ENCODE measurements at places on chromosomes 3 and 15.

- no peak for DNase-seq
These were observed 91.3 kb downstream of the SUCNR1 start for GRCh38 chr3:151964743-151965142.

GRCh38 chr3:37531066-37531720 is 330.5 kb upstream of the CTDSPL start:
- no peak for DNase-seq

GRCh38 chr3:122030381-122031122 is 8.5 kb upstream of the ILDR1 start:
- peak; percentile 52 for DNase-seq

GRCh38 chr3:20057612-20058180 is 17.4 kb downstream of the KAT2B start:
- DNase-seq, result peak; percentile 69

GRCh38 chr3:49238274-49239127 is 38.5 kb downstream of the C3orf62 start:
- DNase-seq, result peak; percentile 87

DNA sequence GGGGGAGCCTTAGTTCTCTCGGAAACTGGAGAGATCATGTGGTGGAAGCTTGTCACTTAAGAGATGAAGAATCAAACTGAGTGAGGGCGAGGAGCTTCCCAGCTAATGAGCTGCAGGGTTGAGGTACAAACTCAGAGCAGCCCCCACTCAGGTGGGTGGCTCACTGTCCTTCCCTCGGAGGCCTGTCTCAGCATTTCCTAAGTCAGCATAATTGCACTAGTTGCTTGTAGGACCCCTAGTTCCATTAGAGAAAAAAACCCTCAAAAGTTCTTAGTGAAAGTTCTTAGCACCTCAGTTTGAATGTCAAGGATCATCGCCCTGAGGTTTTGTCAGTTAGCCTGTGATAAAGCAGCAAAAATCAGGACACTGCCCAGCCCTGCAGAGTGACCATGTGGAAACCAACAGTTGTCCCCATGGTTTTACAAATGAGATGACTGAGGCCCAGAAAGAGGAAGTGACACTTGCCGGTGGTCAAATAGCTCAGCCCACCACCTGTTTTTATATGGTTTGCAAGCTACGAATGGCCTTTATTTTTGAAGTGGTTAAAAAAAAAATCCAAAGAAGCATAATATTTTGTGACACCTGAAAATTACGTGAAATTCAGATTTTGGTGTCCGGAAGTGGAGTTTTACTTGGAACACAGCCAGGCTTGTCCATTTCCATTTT is 11.9 kb downstream of the SMAD6 start:
- no peak for DNase-seq

GRCh38 chr3:143585720-143586456 is 262.4 kb downstream of the SLC9A9 start:
- DNase-seq, result peak; percentile 8

GRCh38 chr15:100902436-100903167 is 16.6 kb upstream of the LRRK1 start:
- DNase-seq, result peak; percentile 97

- DNase-seq, result no peak
These were observed 94.7 kb upstream of the SLC7A14 start for GRCh38 chr3:170680593-170680992.
